Stimulated activated CD8-positive, alpha-beta memory T cell treated with anti-CD3 and anti-CD28 coated beads, Interleukin-7, amount 100 ng/mL, for 24 hours (primary cell): ENCODE measurements at places on chromosomes 4 and X.
A peak's percentile ranks its signal among the peaks of the same experiment; 100 is the strongest.

DNA sequence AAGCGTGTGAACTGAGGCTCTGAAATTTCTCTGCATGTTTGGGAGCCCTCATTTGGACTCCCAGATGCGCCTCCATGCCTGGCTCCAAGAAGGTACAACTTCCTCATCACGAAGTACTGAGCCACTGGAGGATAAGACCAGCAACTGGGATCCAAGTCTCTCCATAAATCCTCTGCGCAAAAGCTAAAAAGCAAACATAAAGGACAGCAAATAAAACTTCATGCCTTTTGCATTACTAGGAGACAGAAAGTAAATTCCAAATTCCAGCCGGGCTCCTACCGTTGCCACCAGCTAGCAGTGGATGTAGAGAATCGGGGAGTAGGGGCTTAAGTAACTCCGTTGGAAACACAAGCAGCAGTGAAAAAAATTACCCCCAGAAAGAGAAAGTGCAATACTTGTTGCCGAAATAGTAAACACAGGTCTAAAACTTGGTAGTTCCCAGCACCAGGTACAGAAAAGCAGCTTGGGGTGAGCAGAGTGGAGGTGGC is 477.1 kb upstream of the TENM3 start:
- DNase-seq: no peak

DNA sequence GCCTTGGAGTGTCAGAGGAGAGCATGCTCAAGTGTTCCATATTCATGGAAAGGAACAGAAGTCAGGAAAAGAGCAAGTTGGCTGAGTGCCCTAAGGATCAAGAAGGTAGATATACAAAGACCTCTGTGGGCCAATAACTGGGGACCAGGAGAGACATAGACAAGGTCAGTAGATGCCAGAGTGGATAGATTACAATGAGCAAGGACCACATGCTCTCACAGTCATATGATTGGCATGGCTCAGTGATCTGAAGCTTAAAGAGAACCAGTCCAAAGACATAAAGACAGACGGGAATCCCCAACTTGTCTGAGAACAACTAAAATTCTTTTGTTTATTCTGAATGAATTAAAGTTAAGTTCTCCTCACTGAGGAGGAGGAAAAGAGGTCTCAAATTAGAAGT is 289.7 kb downstream of the HS3ST1 start:
- no peak for DNase-seq

DNA sequence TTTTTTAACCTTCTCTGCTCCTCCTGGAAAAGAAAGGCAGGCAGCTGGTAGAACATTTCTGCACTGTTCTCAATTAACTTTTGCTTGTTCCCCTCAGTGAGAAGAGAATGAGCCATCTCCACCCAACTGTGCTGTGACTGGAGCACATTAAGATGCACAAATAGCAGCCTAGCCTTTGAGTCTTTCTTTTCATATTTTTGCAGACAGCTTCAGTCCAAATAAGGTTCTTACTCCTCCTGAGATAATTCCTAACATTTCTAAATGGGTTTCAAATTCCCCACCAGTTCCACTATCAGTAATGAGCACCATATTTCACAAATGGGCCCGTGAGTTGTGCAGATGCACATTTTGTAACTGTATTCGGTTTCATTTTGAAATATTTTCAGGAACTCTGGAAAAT is 118.6 kb downstream of the SPCS3 start:
- no peak for DNase-seq

DNA sequence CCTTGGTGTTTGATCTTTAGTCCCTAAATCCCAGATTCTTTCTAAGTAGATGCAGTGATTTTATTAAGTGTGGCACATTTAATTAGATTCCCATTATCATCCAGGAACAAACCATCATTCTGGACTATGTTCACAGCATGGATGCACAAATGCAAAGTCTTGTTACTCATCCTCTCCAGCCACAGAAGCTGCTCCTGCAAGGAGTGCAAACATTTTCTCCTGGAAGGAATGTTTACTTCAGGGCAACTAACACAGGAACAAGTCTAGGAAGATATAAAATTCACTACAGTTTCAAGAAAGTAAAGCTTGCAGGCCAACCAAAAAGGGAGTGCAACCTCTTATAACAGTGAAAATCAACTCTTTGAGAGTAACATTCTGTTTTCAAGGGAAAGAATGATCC is 106.0 kb downstream of the IQCM start:
- DNase-seq: no peak

DNA sequence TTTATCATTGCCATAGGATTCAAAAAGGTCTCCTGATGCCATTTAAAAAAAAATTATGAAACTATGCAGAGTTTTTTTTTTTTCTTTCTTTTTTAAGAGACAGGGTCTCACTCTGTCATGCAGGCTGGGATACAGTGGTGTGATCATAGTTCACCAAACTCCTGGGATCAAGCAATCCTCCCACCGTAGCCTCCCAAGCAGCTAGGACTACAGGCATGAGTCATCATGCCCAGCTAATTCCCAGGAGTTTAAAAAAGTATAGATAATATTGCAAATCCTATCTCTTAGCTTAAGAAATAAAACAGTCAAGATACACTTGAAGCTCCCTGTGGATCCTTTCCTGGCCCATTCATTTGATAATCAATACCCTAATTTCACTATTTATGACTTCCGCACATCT is 58.6 kb upstream of the PRSS48 start:
- DNase-seq: no peak

DNA sequence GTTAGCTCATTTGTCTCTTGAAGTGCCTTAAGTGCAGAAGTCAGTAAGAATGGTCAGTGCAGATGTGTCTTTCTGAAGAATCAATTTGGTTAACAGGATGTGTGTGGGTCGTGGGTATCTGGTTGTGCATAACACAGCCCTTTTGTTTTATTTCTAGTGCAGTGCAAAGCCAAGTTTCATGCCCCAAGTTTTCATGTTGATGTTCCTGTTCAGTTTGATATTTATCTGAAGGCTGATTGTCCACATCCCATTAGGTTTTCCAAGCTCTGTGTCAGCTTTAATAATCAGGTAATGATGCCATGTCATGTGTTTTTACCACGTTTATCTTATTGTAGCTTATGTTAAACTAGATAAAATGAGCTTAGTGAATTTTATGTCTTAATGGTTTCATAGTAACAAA is 27.4 kb downstream of the TRAPPC11 start:
- DNase-seq: no peak

DNA sequence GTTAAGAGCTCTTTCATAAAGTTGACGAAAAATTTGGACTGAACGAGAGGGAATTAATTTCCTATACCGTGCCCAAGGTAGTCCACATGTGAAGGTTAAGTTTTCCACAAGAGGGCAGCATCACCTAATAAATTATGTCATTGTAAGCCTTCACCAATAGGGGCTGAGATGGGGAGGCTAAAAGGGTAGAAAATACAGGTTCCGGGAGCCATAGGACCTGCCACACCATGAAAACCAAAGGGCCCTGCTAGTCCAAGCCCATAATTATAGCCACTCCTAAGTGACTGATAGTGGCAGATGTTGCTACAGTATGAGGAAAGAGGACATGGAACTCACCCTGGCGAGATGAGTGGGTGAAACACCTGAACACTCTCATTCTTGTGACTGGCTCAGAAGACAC is 122.2 kb downstream of the SHROOM4 start:
- DNase-seq: no peak

- DNase-seq: peak; percentile 16
Observed at GRCh38 chr4:169410839-169411770, 140.3 kb upstream of the SH3RF1 start.

GRCh38 chr4:168631241-168632162 is 134.7 kb downstream of the PALLD start:
- DNase-seq: no peak

GRCh38 chr4:55791666-55792065 is 27.9 kb upstream of the EXOC1L start:
- no peak for DNase-seq

GRCh38 chr4:163448540-163449203 is 24.9 kb downstream of the TKTL2 start:
- no peak for DNase-seq

DNA sequence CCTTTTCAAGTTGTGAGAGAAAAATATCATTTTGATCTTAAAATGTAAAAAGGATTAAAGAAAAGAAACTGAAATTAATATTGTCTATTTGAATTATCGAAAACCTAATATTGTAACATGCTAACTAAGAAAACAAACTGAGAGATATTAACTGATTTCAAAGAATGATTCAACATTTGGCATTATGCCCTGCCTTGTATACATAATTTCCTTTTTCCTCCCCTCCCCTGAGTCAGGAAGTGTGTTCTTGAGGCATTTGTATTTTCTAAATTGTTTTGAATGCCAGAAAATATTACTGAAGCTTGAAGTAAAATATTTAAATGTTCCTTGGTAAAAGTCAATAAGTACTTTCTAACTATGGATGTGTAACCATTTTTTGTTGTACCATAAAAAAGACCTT is 49.4 kb downstream of the RPS6KA3 start:
- no peak for DNase-seq

DNA sequence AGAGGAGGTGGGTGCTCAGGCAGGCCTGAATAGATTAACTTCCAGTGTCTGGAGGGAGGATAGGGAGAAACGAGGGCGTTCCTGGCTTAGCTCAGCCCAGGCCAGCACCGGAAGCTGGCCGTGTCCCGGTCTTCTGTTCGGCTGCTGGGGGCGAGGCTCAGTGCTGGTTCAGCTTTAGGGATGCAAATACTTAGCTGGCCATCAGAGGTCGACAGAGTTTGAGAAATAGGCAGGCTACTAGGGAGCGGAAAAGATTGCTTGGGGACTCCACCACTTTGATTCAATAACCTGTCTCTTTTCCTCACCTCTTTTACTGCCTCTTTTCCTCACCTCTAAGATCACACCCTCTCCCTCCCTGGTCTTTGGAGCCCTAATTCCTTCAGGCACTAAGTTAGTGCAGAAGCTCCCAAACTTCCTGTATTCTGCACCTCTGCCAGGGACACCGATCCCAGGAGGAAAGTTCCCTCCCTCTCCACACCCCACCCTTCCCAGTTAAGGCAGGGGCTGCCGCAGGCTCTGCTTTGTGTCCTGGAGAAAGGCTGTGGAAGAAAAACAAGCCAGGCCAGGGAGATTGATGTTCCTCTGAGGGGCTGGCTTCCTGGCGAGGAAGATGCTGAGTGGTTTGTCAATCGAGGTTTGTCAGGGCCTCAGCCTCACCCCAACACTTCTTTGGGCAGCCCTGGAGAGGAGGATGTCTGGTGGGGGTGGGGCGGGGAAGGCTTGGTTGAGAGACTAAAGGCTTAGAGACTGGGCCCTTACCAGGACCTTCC is 6.0 kb upstream of the EFNB1 start:
- no peak for DNase-seq

DNA sequence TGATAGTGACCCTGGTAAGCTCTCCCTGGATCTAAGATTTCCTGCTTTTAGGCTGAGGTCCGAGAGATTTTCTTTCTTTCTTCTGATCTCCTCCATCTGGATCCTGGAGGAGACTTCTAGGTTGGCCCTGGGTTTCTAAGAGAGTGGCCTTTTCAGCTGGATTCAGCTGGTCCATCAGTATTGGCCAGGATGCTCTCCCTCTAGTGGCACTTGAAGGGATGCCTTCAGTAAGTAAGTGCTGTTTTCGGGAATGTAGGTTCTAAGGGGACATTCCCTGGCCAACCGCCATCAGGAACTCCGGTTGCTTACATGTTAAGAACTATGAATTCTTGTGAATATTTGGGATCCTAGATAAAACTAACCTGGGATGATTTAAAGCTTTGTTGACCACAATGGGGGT is 56.9 kb downstream of the SERTM2 start:
- no peak for DNase-seq

DNA sequence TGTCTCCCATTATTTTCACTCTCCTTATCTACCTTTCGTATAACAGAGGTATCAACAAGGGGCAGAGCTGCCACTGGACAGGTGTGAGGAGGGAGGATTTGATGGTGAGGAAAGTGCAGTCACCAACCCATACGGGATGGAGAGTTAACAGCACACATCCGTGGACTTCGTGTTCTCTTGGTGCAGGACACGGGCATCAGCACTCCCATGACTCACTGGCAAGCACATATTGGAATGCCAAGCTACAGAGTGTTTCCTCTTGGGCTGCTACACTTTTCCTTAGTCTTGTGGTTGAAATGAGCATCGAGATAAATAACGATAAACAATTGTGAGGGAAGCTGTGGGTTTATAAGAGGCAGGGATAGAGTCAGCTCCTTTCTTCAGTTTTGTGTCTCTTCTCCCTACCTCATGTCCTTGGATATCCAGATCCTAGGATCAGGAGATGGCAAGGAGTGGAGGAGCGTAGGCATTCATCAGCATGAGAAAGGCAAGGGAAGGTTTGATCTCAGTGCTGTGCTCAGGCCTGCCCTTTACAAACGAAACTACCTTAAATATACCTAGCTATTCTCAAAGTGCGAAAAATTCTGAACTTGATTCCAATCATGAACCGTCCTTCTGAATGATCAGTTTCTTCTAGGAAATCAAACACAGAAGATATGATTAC is 96.3 kb downstream of the ZNF827 start:
- DNase-seq: no peak

- no peak for DNase-seq
Observed at GRCh38 chr4:19534159-19534558, 717.5 kb upstream of the SLIT2 start.

- DNase-seq: no peak
Observed at GRCh38 chrX:69424161-69424560, 80.0 kb upstream of the NALF2 start.

GRCh38 chr4:145487631-145488030 is 6.0 kb downstream of the SMAD1 start:
- no peak for DNase-seq

DNA sequence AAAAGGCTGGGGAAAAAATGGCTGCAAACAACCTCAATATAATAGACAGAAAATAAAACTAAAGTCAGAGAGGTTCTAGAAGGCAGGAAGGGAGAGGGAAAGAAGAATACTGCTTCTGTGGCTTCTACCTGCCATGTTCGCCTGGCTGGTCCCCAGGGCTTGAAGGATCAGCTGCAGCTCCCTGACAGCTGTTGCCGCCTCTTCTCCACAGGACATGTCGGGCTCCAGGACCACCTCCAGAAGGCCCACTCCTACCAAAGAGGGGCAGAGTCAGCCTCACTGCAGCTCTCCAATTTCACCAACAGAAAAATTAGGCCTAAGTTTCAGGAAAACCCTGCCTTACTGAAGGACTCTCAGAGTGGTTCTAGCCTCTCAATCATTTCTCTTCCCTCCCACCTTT is 44.9 kb downstream of the GATB start:
- no peak for DNase-seq

GRCh38 chrX:10509397-10509796 is 111.0 kb downstream of the MID1 start:
- DNase-seq: no peak

DNA sequence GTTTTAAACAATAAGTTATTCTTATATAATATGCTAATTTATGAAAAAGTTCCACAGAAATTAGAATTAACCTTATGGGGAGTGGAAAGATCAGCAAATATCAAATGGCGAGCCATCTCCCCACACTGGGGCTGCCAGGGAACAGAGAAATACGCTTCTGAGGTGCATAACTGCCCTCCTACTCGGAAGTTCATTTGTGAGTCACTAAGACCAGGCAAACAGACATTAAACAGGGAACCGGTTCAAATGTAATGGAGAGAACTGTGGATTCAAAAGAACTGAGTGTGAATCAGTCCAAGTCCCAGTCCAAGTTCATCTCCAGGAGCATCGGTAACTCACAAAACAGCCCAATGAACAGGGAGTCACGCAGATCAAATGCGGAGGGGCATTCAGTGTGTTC is 11.4 kb upstream of the S100G start:
- DNase-seq: no peak

- DNase-seq: no peak
Observed at GRCh38 chr4:53647547-53647946, 56.3 kb upstream of the LNX1 start.
